ENCODE measurements at places on chromosomes 4 and X.

GRCh38 chr4:47913861-47914219 is 543 bp downstream of the NFXL1 start:
- peak; percentile 28 for DNase-seq

- peak; percentile 47 for DNase-seq
Measured at GRCh38 chr4:26081795-26082498, 167.9 kb downstream of the SMIM20 start.

DNA sequence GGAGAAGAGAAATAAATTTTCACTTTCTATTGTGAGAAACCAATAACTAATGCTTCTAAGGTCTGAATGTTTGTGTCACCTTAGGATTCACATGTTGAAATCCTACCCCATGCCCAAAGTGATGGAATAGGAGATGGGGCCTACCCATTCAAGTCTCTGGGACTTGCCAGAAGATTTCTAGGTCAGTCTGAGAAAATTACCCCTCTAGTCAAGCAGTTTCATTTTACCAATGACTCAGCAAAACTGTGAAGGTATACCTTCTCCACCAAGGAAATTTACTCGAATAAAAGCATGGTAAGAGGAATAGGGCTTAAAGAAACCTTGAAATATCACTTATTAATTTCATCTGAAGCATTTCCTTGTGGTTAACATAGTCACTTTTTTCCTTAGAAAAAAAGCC is 23.5 kb upstream of the PAPSS1 start:
- peak; percentile 4 for DNase-seq

DNA sequence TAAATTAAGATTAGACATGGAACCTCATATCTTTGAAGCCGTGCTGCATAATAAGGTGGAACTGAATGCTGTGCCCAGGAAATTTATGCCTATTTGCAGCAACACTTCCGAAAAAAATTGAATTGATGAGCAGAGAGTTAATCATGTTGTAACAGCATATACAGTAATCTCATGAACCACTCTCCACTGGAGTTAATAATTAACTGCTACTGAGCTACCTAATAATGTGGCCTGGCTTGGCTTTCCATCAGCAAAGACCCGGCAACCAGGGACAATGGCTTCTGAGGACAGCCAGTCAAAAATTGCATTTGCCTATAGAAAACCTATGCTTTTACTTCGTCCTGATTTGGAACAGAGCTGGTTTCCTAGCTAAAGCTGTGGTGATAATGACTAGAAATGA is 63.8 kb upstream of the GATB start:
- no peak for DNase-seq

GRCh38 chr4:106987311-106987710 is 48.8 kb downstream of the DKK2 start:
- DNase-seq = no peak

- peak; percentile 50 for DNase-seq
Measured at GRCh38 chrX:74371425-74372222, 49.7 kb upstream of the SLC16A2 start.

DNA sequence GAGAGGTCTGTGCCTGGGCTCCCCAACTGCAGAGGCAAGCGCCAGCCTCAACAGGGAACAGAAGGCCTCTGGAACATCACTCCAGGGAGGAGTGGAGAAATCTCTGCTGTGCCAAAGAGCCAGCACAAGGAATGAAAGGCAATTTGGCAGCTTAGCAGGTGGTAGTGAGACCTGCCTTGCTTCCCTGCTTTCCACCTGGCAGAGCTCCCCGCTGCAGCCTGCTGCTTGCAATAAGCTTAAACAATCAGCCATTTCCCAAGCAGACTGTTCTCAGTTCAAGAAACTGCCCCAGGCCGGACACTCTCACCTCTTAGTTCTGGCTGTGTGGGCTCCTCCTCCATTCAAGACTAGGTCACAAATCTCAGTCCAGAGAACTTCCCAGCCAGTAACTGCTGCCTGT is 370.6 kb downstream of the MAGEB5 start:
- no peak for DNase-seq

- no peak for DNase-seq
Measured at GRCh38 chr4:119317990-119318389, 3.9 kb downstream of the FABP2 start.

GRCh38 chr4:112739442-112739841 is 102.5 kb downstream of the LARP7 start:
- no peak for DNase-seq

DNA sequence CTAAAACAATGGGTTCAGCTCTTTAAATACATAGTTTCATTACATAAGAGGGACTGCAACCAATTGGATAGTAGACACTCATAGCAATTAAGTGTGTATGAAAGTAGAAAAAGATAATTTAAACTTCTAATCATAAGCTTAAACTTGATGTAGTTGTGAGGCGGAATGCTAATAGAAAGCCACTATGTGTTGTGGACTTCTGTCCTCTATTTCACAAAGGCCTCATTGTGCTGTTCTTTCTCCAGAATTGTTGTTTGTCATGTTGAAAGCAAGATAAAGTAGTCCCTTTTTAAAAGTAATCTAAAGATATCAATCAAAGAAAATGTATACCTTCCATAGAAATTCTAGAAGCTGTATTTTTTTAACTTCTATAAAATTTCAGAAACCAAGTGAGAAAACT is 329.4 kb downstream of the KLHL4 start:
- no peak for DNase-seq

GRCh38 chr4:10051517-10052135 is 30.3 kb upstream of the SLC2A9 start:
- no peak for DNase-seq

DNA sequence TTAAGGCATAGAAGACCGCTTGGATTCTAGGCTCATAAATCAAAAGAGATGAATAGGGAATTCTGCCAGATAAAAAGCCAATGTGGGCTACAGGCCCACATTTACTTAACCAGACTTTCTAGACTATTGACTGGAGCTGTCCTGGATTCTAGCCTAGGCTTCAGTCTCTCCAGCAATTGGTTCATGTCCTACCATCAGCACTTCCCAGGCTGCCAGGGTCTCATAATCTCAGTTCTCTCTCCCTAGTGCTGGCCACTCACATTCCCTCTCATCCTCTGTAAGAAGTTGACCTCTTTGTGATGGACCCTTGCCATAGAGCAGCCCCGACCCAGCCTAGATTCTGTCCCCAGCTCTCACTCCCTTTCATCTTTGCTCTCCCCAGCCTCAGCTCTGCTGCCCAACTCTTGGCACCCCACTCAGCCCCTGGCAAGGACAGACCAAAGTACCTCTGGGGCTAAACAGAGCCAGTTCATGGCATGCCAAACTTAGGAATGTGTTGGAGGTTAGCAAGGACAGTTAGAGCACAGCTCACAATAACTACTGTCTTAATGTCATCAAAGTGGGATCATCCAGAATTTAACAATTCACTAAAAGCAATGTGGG is 396.2 kb downstream of the INPP4B start:
- no peak for DNase-seq

- no peak for DNase-seq
Measured at GRCh38 chr4:188266386-188266785, 127.1 kb downstream of the TRIML1 start.

- DNase-seq = peak; percentile 19
Measured at GRCh38 chr4:113878668-113879067, 100.8 kb downstream of the ARSJ start.

DNA sequence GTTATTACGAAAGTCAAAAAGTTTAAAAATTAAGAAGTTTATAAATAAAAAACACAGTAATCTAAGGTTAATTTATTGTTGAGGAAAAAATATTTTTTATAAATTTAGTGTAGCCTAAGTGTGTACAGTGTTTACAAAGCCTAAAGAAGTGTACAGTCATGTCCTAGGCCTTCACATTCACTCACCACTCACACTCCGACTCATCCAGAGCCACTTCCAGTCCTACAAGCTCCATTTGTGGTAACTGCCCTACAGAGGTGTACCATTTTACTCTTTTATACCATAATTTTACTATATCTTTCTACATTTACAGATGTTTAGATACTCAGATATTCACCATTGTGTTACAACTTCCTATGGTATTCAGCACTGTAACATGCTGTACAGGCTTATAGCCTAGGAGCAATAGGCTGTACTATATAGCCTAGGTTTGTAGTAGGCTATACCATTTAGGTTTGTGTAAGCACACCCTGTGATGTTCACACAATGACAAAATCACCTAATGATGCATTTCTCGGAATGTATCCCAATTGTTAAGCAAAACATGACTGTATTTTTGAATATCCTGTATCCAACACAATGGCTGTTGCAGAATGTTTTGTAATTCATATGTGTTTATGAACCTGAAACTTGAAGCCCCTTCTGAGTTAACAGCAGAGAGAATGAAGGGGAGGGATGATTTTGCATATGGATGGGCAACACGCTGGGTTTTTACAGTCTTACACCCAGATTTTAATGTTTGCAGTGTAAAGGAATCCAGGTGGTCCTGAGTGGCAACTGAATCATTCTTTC is 3.1 kb downstream of the PPBP start:
- peak; percentile 3 for DNase-seq

GRCh38 chr4:4677556-4678522 is 136.0 kb upstream of the STX18 start:
- DNase-seq = no peak

GRCh38 chrX:54926978-54927377 is 6.4 kb downstream of the TRO start:
- no peak for DNase-seq

DNA sequence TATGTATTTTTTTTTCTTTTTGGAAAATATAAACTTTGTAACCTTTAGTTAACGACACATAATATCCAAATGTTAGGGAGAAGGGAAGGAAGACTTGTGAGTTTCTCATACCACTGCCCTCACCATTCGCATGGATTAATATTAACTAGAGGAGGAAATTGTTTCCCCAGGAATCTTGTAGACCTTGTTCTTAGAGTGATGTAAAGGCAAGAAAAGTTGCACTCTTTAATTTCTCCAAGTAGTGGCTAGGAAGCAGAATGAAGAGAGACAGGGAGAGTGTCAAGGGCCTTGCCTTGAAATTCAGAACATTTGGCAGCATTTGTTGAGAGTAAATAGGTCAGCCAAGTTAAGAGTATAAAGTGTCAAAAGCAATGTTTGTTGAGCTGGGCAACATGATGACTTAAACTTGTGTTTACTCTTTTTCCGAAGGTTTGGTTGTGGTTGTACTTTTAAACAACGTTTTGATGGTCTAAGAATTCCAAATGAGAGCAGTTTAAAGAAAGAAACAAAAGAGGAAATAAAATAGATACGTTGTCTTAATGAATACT is 105.7 kb downstream of the TENM3 start:
- no peak for DNase-seq

All from M059J (cell line).